Activated CD8-positive, alpha-beta T cell treated with anti-CD3 and anti-CD28 coated beads for 36 hours (primary cell): ENCODE measurements at places on chromosomes 11 and 22. TPM values are rescaled to one million over a fixed set of nuclear protein-coding genes. Genes with fewer than 3 reads are reported as not detected.

INPP5J gene
- total RNA-seq = 0.09 TPM

RFPL1 gene
- not detected for total RNA-seq

GRCh38 chr11:69156235-69156639 lies 502 bp downstream of the SMIM38 start:
- DNase-seq = no peak

- no peak for DNase-seq
These were observed 163.2 kb downstream of the FEZ1 start for GRCh38 chr11:125332821-125333220.

GRCh38 chr11:11545285-11546275 lies 76.2 kb downstream of the GALNT18 start:
- no peak for DNase-seq

DNA sequence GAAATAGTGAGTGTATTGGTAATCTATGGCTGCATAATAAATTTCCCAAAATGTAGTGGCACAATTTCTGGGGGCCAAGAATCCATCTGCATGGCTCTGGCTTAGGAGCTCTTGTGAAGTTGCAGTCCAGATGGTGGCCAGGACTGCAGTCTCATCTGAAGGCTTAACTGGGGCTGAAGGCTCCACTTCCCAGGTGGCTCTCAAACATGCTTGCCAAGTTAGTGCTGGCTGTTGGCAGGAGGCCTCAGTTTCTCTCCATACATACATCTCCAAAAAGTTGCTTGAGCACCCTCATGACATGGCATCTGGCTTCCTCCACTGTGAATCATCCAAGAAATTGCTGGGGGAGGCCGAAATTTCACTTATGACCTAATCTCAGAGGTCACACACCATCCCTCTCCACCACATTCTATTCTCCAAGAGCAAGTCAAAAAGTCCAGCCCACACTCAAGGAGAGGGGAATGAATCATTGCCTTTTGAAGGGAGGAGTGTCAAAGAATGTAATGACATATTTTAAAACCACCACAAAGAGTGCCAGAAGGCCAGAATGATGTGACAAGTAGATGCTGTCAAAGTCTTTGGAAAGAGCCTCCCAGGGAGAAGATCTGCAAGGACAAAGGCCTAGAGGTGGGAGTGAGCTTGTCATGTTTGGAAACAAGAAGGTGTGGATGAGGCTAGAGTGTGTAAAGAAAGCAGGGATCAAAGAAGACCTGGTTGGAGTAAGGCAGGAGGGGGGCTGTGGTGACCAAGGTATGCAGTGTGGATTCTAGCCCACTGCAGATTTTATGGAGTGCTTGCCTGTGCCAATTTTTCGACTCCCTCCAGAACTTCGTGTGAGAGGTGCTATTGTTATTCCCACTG lies 566.2 kb downstream of the MIAT start:
- DNase-seq = no peak

GRCh38 chr11:46039990-46040389 lies 81.3 kb downstream of the PHF21A start:
- DNase-seq = no peak

DNA sequence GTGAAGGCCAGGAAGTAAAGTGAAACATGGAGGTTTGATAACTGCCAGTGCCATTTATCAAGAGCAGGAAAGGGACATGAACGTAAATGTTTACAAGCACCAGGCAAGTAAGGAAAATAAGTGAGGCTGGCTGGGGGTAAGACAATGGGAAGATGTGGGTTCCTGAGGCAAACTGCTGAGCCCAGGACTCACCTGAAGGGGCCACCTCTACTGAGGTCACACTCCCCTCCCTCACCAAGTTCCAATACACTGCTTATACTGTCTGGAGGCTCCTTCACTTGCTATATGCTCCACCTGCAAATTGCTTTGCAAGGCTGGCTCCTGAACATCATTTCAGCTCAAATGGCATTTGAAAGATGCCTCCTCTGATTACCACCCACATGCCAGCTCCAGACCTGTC lies 10.3 kb upstream of the ZC3H12C start:
- no peak for DNase-seq

DNA sequence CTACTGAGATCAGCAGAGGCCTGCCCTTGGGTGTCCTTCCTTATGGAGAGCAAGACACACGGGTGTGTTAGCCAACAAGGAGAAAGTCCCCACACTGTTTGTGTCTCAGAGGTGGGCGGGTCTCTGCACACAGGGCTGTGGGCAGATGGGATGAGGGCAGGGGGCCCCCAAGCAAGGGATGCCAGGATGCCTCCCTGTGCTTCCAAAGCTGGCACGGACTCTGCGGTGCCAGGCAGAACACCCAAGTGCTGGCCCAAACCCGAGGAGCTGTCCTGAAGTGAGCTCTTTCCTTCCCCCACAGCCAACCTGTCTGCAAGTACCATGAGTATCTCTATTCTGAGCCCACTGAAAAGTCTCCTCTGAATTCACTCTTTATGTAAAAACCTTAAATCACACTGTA lies 273.3 kb downstream of the CTTN start:
- DNase-seq = no peak

GRCh38 chr22:45181766-45182165 lies 18.0 kb downstream of the NUP50 start:
- no peak for DNase-seq

DNA sequence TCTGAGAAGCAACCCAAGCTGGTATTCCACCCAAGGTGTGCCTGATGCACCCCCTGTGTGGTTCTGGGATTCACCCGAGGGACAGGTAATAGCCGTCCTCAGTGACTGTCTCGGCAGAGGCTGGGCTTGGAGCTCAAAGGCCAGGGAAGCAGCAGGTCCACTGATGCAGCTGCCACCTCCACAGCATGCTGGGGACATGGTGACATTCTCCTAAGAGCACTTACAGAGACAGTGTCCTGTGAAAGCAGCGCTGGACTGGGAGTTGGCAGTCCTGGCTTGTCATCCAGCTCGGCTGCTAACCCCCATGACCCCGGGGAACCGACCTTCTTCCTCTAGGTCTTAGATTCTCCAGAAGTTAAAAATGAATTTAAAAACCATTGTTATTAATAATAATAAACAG lies 72.8 kb downstream of the RPUSD4 start:
- no peak for DNase-seq

DNA sequence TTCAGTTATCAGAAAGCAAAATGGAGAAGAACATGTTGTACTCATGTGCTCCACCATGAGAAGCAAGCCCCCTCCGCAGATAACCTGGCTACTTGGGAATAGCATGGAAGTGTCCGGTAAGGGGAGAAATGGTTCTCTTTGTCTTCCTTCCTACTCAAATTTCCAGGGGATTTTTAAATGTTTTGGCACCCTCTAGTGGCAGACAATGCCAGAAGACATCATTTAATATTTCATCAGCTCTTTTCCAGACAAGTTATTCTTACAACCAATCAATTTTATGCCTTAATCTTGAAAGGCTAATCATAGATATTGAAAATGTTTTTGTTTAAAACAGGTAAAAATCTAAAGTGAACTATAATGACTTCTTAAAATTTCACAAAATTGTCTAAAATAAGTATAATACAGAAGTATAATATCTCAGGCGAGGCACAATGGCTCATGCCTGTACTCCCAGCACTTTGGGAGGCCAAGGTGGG lies 15.7 kb downstream of the CRTAM start:
- DNase-seq = peak; percentile 64

DNA sequence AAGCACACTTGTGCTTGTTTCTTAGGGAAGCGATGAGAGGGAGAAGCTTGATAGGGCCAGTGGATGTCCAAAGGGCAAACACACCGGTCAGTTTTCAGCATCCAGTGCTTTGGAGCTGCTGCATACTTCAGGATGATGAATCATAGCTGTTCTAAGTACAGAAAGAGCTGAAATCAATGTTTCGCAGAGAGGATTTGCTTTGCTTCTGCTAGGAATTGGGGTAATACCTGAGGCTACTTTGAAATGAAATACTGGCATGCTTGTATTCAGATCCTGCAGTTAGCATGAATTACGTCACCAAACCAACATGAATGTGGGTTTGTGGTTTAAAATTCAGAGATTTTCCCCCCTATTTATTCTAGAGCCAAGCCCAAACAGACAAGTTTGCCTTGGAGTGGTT lies 41.7 kb upstream of the SC5D start:
- no peak for DNase-seq

DNA sequence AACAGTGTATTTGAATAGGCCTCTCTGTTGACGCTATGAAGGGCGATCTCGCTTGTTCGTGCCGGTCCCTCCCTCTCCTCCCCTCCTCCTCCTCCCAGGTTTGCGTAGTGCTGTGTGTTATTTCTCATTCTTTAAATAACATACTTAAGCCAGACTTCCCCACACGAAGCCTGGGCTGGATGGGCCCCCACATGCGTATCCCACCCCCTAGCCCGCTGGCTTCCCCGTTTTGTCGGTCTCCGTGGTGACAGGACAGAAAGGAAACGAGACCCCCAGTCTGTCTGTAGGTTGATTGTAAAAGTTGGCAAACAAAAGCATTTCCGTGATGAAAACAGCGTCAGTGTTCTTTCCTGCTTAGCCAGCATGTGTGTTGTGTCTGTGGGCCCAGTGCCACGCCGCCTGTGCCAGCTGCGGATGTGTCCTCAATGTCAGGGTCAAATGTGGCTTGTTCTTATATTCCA lies 27.3 kb downstream of the FAM118A start:
- DNase-seq = peak; percentile 34

GRCh38 chr11:6431861-6432260 lies 8.9 kb downstream of the HPX start:
- no peak for DNase-seq

DNA sequence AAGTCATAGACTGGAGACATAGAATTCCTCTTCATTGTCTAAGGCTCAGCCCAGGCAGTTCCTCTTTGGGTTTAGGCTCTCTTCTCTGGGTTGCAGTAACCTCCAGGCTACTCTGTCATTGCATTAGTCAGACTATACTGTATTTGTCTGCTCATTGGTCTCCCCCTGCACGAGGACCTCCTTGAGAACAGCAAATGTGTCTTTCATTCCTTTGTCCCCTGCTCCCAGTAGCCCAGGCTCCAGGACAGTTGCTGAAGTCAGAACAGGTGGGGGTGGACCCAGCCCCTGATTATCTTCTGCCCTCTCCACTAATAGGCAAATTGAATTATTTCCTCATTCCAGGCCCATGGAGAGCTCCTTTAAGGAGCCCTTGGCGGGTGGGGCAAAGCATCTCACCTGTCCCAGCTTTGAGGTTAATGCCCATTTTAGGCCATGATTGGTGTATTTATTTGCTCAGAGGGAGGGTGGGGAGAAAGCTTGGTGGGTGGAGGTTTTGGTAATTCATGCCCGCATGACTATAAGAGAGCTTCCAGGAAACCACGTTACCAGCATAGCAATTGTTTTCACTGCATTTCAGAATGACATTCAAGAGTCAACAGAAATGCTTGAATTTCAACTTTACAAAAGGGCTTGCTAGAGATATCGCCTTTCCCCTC lies 40.9 kb downstream of the NAV2 start:
- DNase-seq = no peak
